Stimulated activated CD4-positive, alpha-beta T cell treated with anti-CD3 and anti-CD28 coated beads, Interleukin-1b, Interleukin-23, amount 100 ng/mL, for 48 hours (primary cell): ENCODE measurements at places on chromosomes 6 and 20.

GRCh38 chr20:48737434-48738093 is 90.2 kb downstream of the PREX1 start:
- DNase-seq = no peak

GRCh38 chr6:128206610-128207426 is 306.0 kb upstream of the THEMIS start:
- DNase-seq = no peak

DNA sequence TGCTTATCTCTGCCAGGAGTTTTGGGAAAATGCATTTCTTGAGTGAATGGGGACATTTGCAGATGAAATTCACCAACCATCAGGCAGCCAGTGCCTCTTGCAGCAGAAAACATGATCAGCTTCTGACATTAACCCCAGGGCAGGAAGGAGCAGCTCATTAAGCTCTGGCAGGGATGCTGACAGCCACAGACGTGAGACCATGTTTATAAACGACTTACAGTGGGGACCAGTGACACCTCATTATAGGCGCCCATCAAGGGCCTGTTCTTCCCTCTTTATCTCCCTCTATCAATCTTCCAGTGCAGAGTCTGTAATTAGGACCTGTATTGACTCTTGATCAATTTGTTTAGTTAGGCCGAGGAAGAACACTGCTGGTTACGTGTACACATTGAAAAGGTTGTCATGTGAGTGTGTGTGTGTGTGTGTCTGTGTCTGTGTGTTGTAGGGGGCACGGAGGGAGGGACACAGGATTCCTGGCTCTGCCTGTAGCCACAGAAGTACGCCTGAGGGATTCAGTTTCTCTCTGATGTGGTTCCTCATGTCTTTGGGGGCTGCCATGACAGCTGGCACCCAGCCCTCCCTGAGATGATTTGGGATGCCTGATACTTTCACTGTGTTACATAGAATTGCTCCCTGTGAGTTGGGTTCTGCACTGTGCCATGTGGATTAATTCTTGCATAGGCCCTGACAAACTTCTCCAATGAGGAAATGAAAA is 428.4 kb upstream of the CHD6 start:
- DNase-seq = no peak

DNA sequence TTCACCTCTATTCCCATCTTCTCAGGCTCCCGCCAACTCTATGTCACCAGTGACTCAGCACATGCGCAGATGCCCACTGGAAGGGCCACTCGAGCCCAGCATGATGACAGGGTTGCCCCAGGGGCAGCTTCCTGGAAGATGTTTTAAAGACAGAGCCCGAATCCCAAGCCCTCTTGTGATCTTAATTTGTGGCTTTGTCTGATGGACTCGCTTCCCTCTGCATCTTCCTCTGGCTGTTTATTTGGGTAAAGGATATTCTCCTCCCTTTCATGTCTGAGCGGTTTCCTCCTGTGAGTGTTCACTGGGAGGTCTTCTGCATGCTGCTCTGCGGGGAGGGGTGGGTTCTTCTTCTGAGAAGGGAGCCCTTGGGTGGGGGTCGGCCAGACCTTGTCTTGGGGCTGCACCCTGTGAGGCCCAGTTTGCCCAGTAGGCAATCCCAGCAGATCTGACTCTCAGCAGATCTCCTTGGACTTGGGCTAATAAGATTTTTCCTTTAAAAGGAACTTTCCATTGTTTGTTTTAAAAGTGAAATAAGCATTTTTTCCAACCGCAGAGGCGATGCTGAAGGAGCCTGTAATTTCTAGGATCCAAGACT is 401.0 kb downstream of the CDC5L start:
- no peak for DNase-seq

DNA sequence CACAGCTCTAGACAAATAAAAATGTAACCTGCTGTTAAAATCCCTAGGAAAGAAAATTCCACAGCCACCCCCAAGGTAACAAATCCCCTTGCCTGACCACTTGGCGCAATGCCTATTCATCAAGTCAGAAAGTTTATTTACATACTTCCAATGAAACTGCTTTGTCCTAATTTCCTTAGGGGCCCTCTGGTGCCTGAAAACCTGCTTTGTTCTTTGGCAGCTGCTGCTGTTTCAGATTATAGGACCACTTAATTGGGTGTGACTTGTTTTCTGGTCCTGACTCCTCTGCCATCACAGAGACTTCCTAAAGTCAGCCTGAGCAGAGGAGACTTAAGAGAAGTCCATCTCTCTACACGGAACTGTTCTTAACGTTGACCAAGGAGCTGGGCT is 323.6 kb downstream of the UBE3D start:
- no peak for DNase-seq

DNA sequence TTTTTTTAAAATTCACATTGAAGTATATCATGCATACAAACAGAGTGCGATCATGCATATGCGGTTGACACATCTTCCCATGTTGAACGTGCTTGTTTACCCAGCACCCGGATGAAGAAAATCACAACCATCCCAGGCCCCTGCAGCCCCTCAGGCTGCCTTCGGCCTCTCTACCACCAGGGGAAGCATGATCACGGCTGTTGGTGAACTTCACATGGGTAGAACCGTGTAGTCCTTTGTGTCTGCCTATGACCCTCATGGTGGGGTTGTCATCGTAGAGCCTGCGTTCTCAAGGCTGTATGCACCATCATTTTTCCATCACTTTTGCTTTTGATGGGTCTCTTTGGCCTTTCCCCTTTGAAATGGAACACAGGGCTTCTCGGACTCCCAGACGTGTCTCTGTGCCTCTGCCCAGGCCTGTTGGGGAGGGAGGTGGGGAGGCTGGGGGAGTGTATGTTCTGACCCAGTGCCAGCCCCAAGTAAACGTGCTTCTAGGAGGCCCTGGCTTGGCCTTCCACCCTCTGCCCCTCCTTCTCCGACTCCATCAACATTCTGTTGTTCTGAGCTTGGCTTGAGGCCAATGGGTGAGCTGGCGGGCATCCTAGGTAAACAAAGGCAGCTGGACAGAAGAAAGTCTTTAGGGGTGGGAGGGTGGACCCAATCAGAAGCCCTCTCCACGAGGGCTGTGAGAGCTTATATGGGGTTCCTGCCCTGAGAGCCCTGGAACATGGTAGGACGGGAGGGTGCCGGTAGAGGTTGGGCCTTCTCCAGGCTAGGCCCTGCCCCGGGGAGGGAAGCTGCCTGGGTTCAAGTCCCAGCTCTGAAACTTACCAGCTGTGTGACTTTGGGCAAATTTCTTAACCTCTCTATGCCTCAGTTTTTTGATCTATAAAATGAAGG is 39.7 kb downstream of the TGM2 start:
- DNase-seq = no peak

DNA sequence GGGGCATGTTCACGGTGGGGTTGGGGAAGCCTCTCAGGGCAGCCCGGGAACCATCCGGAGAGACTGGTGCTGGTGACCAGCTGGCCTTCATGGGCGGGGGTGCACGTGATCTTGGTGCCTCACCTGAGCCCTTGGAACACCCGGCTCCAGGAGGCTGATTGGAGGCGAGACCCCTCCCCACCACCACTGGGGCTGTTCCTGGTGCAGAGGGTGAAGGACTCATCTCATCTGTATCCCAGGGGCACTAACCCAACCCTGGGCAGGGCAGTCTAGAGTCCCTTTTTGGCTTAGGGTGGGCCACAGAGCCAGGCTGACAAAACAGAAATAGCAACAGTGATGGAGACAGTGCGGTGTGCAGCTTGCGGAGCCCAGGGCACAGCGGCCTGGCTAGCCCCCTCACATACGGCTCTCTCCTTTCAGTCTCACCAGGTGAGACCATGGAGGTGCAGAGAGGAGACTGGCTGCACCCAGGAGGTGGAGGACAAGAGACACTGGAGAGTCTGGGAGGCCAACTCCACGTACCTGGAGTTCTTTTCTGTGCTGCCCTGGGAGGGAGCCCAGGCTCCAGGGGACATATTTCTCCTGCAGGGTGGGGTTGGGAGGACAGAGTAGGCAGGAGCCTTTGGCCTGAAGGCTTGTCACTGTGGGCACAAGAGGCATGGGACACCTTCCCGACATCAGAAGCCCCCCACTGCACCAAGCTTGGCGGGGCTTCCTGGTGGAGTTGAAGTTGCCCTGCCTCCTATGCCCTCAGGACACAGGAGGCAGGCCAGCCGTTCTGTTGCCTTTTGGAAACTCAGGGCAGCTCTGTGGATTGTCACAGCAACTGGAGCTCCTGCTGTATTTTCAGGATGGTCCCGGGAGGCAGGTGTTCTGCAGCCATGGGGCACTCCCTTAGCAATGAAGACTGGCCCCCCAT is 106.0 kb downstream of the SYCP2 start:
- no peak for DNase-seq

DNA sequence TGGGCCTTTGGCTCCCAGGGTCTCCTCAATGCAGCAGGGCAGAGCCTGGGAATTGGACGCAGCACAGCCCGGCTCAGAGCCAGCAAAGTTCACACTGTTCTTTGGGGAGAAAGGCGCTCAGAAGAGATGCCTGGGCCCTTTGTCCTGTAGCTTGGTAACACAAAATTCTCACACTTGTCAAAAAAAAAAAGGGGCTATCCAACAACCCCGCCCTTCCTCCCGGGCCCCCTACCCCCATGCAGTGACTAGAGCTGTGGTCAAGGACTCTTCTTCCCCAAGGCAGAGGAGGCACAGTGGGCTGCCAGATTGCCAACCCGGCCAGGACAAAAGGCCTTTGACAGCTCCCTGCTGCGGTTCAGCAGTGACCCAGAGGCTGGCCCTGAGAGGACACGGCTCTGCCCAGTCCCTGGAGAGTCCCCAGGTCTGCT is 2.0 kb downstream of the NKAIN4 start:
- no peak for DNase-seq

DNA sequence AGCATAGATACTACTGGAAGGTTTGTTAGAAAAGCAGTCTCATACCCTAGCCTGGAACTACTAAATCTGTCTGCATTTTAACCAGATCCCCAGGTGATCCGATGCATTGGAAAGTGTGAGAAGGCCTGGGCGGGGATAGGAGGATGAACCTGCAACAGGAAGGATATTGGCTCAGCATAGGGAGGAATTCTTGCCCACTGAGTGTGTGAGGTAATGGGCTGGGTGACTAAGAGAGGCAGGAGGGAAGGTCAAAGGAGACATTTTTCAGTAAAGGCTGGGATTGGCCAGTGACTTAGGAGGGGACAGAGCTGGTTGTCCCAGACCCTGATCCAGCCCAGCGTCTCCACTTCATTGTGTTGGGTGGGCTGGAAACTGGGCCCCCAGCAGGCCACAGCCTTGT is 191.0 kb upstream of the LRFN2 start:
- DNase-seq = no peak

- no peak for DNase-seq
Observed at GRCh38 chr6:78746457-78746856, 120.9 kb upstream of the IRAK1BP1 start.

- no peak for DNase-seq
Observed at GRCh38 chr20:51423810-51424209, 118.7 kb downstream of the NFATC2 start.

GRCh38 chr20:50893620-50894019 is 37.6 kb downstream of the ADNP start:
- DNase-seq = no peak
